ENCODE measurements at places on chromosomes 4 and X.
A peak's percentile ranks its signal among the peaks of the same experiment; 100 is the strongest.

DNA sequence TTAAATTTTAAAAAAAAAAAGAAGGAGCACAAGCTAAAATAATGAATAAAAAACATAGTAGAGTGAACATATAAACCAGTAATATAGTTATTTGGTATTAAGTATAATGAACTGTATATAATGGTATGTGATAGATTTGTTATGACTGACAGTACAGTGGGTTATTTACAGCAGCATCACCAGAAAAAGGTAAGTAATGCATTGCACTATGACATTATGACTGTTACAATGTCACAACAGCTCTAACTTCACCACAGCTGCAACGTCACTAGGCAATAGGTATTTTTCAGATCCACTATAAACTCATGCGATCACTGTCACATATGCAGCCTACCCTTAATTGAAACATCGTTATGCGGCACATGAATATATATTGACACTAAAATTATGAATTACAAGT, 72.5 kb downstream of the COX7B2 start:
- no peak for DNase-seq

- no peak for DNase-seq
These were observed 21.5 kb upstream of the GTPBP6 start for GRCh38 chrX:340121-340520.

DNA sequence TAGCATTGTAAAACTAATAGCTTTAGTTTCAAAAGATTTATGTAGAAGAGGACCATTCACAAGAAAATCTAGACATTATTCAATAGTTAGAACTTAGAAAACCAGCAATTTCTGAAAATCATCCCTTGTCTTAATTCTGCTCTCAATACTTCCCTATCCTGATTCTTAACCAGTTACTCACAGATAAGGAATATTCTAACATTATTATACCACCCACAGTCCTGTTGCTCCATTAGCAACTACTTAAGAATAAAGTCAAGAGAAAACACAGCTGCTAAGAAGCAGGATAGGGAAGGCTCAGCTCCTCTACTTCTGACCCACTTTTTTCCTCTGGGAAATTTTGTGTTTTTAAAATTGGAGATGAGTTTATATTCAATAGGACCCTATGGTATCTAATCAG, 47.7 kb downstream of the PHKA1 start:
- DNase-seq, result no peak

DNA sequence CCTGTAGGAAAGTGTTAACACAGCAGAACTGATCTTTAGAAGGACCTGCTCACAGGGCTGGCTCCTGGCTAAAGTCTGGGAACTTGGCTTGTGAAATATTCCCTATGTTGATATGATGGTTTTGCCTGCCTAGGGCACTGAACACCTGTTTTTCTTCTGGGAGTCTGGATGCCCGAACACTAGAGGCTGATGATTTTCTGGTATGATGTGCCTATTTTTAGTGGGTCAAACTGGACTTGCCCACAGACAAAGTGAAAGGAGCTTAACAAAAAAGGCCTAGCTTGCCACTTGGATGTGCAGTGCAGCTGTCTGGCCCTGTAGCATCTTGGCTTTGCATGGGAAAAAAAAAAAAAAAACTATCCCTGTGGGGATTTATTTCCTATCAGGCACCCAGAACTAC, 39.1 kb downstream of the ZNF674 start:
- no peak for DNase-seq

- DNase-seq, result no peak
These were observed 89.1 kb downstream of the RELL1 start for GRCh38 chr4:37597034-37597433.

GRCh38 chr4:143559757-143560147, 46.2 kb downstream of the SMARCA5 start:
- no peak for DNase-seq

- DNase-seq, result peak; percentile 10
These were observed 6.5 kb downstream of the FATE1 start for GRCh38 chrX:151722241-151722846.

GRCh38 chr4:3311489-3312171, 18.8 kb downstream of the RGS12 start:
- DNase-seq, result no peak

DNA sequence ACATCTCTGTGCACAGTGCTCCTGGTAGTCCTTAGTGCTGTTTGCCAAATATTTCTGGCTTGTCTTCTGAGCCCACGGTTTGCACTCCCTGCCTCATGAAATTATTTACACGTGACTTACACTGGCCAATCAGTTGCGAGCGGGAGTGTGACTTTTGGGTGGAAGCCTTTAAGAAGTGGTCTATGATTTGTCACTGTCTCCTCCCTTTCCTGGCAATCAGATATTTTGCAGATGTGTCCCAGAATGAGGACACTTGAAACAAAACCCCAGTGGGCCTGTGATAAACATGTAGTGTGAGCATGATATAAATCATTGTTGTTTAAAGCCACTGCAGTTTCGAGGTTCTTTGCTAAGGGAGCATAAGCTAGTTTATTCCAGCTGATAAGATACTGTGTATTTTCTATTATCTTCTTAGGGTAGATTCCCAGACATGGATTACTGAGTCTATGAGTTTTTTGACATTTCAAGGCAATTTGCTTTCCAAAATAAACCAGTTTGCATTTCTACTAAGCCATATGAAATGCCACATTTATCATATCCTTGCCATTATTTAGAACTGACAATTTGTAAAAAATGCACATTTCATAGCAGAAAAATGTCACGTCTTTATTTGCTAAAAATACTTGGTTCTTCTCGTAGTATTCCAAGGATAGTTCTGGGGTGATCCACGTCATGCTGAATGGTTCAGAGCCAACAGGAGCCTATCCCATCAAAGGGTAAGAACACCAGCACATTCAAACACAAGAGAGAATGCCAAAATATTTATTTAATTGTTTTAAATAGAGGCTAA, 12.0 kb downstream of the BST1 start:
- no peak for DNase-seq

- no peak for DNase-seq
These were observed 63.3 kb downstream of the AFAP1 start for GRCh38 chr4:7876201-7876875.

DNA sequence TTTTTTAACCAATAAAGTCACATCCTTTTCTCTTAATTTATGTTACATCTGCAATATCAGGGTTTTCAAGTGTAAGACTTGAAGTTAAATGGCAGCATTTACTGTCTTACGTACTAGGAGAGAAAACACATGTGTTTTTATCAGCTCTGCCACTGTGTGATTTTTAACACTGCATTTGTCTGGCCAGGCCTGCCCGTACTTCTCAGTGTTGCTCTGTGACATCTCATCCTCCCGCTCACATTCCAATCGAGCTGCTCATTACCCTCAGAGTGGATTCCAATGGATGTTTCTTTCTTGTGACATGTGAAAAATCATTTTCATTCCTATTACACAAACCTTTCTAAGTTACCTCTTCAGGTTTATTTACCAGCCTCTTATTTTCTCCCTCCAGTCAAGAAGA, 420.3 kb downstream of the FAT4 start:
- no peak for DNase-seq

DNA sequence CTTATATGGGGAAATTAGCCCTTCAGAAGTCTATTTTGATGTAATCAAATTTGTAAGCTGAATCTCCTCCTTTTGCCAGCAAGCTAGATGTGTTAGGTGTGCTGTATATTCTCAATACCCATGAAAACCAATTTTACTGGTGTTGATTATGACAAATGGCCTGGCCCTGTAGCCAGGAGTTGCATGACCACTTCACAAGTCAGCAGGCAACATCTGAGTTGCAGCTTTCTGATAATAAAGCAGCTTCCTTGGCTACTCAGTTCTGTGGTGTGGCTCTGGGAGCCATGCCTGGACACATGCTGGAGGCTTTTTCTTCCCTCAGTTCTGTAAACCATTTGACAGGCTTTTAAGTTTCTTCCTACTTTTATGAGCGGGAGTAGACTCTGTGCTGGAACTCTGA, 154.1 kb upstream of the CXCL13 start:
- DNase-seq, result no peak

DNA sequence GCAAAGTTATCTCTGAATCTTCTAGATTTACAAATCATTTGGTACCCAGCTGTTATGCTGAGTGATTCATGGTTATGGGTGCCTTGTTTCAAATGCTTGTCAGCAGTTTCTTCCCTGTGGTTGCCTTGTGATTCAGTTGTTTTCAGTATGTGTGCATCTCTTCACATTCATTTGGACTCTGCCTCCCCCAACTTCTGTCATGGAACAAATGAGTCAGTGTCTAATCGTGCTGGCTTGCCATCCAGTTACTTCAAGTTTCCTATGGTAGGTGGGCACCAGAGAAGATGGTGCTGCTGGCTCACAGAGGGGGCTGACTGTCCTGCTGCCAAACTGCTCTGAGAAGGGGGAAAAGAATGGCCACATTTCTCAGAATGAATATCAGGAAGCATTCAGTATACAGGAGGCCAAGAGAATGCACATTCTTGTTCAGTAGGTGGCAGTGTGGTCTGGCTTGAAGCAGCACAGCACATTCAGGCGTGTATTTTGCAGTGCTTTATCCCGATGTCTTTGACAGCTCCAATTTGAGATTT, 260.9 kb downstream of the GLUD2 start:
- DNase-seq, result peak; percentile 45

- DNase-seq, result no peak
These were observed 16.2 kb downstream of the SH3RF1 start for GRCh38 chr4:169254546-169254983.

DNA sequence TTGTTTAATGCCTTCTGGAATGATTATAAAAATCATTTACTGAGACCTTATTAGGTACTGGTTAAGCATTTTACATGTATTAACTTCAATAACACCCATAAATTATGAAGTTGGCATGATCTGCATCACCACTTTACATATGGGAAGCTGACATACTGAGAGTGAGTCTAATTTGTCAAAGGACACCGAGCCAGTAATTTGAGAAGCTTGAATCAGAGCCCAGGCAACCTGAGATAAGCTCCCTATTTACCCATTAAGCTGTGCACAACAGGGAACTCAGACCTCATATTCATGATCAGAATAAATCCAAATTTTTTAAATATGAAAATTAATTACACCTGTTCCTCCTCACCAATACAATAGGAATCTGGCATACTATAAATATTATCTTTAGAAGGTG, 247.9 kb upstream of the EPHA5 start:
- no peak for DNase-seq

- DNase-seq, result no peak
These were observed 76.2 kb downstream of the DOCK11 start for GRCh38 chrX:118571836-118572235.

DNA sequence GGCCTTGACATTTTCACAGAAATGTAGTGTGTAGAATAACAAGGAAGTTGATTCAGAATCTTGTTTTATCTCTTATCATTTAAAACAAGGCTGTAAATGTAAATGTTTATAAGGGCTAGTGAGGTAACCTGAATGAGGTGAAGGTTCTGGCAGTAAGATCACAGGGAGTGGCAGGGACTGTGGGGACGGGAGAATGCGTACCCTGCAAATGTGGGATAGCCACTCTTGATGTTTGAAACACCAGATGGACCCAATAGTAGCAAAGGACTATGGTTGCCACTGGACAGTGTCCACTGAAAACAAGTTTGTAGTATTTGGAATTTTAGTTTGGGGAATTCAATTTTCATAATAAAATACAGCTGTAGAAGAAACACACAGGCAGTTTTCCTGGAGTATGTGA, 155.3 kb downstream of the FHIP1A start:
- no peak for DNase-seq

- DNase-seq, result no peak
These were observed 505.6 kb downstream of the RAPGEF2 start for GRCh38 chr4:159608436-159608835.

GRCh38 chr4:3464349-3464905, 1.3 kb downstream of the DOK7 start:
- DNase-seq, result no peak

GRCh38 chr4:2574863-2575262, 38.4 kb downstream of the FAM193A start:
- no peak for DNase-seq

DNA sequence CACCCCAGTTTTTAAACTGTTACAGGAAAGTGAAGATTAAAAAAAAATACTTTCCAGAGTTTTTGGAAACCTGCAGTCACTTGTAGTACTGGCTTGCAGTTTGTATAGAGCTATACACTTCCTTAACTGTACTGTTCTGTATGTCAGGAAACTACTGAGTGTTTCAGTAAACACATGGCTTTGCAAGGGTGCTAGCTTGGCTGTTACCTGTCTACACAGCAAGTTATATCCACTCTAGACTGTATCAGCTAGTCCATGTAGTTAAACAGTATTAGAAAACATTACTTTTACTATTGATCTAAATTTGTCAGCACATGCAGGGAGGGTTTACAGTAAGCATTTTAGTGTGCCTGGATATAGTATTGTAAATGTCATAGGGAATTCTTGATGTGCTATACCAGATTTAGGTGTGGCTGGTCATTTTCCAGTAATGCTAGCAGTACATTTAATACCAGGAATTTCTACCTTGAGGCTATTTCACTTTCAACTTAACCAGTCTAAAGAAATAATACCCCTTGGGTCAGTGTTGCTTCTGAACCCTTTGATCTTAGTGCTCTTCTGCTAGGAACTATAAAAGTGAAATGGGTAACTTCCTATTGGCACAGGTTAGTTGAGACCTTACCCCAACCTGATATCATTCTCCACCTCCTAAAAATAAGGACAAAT, 192.3 kb upstream of the ANKRD50 start:
- no peak for DNase-seq

- no peak for DNase-seq
These were observed 8.0 kb downstream of the REELD1 start for GRCh38 chr4:146222313-146222712.

GRCh38 chr4:156481845-156482244, 489.8 kb downstream of the PDGFC start:
- DNase-seq, result no peak

- DNase-seq, result peak; percentile 73
These were observed 36.9 kb upstream of the SPRY1 start for GRCh38 chr4:123359449-123360315.

DNA sequence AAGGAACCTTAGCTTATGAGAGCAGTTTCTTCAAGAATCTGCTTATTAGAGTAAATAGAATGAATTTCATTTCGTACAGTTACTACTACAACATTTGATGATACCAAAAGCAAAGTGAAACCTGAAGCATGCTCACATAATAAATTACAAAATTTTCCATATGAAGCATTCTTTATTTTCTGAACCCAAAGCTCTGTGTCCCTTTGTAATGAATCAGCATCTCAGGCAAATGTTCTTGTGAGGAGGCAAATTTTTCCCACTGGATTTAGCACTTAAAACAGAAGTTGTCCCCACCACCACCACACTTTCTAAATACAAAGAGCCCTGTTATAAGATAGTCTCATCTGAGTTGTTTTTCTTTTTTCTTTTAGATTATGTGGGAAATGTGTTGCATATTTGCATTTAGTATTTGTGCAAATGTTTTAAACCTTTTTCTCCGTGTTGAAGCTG, 70.7 kb upstream of the NFKB1 start:
- no peak for DNase-seq

Measured in OCI-LY7 (cell line).